ENCODE measurements at places on chromosomes 1 and 21.

- no peak for DNase-seq
Observed at GRCh38 chr21:17763288-17764037, 55.7 kb downstream of the C21orf91 start.

- DNase-seq, result no peak
Observed at GRCh38 chr1:160743266-160743665, 4.2 kb downstream of the SLAMF7 start.

- no peak for DNase-seq
Observed at GRCh38 chr1:231666937-231667608, 40.5 kb downstream of the DISC1 start.

DNA sequence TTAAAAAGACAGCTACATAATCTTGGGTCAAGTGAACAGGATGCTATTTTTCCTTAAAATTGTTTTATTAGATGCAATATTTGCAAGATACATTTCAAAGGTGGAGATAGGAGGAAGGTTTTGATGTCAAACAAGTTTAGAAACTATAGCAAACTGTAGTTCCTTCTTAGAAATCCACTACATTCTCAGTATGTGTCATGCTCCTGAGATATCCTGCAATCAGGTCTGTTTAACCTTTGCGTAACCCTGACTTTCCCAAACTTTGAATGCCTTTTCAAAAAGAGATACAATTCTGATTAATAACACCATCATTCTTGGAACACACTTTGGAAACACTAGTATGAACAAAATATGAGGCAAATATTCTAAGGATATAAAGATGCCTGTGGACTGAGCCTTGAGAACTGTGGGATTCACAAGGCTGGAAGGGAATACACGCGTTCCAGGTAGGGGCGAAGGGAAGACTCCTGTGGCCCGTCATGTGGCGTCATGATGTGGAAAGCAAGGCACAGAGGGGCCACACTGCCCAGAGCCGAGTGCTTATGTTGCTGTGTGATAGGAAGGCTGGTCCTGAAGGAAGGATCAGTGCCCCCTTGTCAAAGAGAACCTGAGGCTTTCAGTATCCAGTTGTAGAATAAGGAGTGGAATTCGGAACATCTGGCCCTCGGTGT is 19.6 kb upstream of the TARBP1 start:
- no peak for DNase-seq

- no peak for DNase-seq
Observed at GRCh38 chr1:24418898-24419628, 3.5 kb downstream of the NIPAL3 start.

GRCh38 chr1:111249960-111250359 is 22.4 kb downstream of the CHI3L2 start:
- peak; percentile 33 for DNase-seq

- no peak for DNase-seq
Observed at GRCh38 chr1:60274422-60275290, 201.1 kb upstream of the C1orf87 start.
